ENCODE measurements at places on chromosomes 16 and 17. TPM values are rescaled to one million over a fixed set of nuclear protein-coding genes. Genes with fewer than 3 reads are reported as not detected.
A peak's percentile ranks its signal among the peaks of the same experiment; 100 is the strongest.

- H3K4me1 ChIP-seq = peaks cover 39% of the 10 kb centered on the region
- no peaks in the 10 kb centered on the region for H3K36me3 ChIP-seq
- no peak for DNase-seq
- no peaks in the 10 kb centered on the region for H3K27me3 ChIP-seq
- H3K27ac ChIP-seq = peak overlapping the region; percentile 64
Measured at GRCh38 chr17:64176556-64176955, 46.6 kb upstream of the ERN1 start.

GRCh38 chr17:29933379-29933778 lies 3.4 kb upstream of the SSH2 start:
- peaks cover 13% of the 10 kb centered on the region for H3K4me1 ChIP-seq
- no peak for DNase-seq
- no peaks in the 10 kb centered on the region for H3K27me3 ChIP-seq
- H3K4me3 ChIP-seq = no peak overlapping the region
- no peak overlapping the region for H3K27ac ChIP-seq
- no peaks in the 10 kb centered on the region for H3K36me3 ChIP-seq

DNA sequence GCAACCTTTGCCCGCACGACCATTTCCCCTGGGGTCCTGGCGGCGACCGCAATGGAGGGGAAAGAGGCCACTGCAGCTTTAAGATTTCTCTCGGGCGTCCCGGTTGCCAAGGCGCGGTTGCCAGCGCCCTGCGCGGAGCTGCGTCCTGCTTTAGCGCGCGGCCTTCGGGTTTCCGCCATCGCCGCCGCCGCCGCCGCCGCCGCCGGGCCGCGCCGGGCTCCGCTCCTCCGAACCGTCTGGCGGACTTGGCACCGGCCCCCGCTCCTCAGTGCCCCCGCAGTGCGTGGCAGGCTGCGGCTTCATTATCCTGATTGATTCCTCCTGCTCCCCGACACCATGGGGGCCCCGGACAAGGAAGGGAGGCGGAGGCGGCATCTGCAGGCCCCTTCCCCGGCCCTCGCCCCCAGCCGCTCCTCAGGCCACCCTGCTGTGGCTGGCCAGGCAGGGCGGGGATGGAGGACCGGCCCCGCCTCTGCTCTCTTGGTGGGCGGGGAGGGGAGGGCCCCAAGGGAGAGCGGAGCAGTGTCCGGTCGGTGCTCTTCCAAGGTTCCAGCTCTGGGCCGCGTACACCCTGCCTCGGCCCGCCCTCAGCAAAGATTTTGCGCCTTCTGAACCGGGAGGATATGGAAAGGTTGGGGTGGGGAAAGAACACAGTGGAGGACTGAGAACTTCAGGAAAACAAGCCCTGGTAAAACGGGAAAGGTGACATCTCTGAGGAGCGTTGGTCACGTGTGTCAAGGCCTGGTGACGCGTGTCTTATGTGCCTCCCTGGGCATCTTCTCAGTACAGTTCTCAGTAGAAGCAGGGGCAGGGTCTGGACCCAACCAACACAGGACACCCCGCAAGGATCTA lies 34.0 kb downstream of the NEUROD2 start:
- H3K27ac ChIP-seq = peak overlapping the region; percentile 31
- H3K27me3 ChIP-seq = no peaks in the 10 kb centered on the region
- peaks cover 6% of the 10 kb centered on the region for H3K36me3 ChIP-seq
- peak; percentile 85 for DNase-seq

- DNase-seq = peak; percentile 65
- no peak overlapping the region for H3K4me3 ChIP-seq
- H3K27ac ChIP-seq = no peak overlapping the region
- H3K36me3 ChIP-seq = no peaks in the 10 kb centered on the region
Measured at GRCh38 chr17:9971991-9972390, 66.9 kb upstream of the RCVRN start.

DNA sequence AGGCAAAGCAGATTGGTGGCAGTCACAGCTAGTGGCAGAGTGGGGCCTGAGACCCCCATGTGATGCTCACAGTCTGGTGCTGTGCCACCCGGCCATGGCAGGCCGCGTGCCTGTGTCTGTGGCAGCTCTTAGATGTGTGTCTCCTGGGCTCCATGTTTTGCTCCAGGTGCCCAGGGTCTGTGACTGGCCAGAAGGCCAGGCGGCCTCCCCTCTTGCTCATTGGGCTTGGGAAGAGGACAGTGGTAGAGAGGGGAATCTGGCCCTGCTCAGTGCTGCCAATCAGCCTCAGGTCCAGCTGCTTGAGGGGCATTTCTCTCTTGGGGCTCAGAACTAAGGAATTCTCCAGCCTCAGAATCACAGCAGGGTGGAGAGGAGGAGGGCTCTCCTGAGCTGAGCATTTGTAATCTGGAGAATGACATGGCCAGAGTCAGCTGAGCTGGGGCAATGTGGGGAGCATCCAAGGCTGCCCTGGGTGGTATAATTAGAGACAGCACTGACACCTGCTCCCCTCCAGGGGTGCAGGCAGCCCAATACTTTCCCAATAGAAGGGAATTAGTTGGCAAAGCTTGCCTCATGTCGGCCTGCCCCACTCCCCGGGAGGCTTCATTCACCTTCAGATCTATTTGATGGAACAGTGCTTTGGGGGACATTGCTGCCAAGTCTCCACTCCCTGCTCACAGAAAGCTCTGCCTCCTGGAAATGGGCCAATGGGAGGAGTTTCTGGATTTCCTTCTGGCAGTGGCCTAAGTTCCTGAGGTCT lies 2.7 kb upstream of the LASP1NB start:
- H3K4me3 ChIP-seq = no peak overlapping the region
- DNase-seq = peak; percentile 52
- no peaks in the 10 kb centered on the region for H3K27me3 ChIP-seq
- peaks cover 15% of the 10 kb centered on the region for H3K4me1 ChIP-seq
- peak overlapping the region; percentile 60 for H3K27ac ChIP-seq
- H3K36me3 ChIP-seq = peaks cover 34% of the 10 kb centered on the region

- H3K27ac ChIP-seq = no peak overlapping the region
- no peaks in the 10 kb centered on the region for H3K36me3 ChIP-seq
- peaks cover 3% of the 10 kb centered on the region for H3K4me1 ChIP-seq
- no peak for DNase-seq
Measured at GRCh38 chr16:68954911-68955635, 111.7 kb downstream of the TANGO6 start.

DNA sequence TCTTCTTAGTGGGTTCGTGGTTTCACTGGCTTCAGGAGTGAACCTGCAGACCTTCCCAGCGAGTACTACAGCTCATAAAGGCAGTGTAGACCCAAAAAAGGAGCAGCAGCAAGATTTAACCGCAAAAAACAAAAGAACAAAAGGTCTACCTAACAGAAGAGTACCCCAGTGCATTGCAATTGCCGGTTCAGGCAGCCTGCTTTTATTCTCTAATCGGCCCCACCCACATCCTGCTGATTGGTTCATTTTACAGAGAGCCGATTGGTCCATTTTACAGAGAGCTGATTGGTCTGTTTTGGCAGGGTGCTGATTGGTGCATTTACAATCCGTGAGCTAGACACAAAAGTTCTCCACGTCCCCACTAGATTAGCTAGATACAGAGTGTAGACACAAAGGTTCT lies 2.0 kb upstream of the ARRB2 start:
- no peak overlapping the region for H3K27ac ChIP-seq
- H3K4me1 ChIP-seq = peaks cover 17% of the 10 kb centered on the region
- no peak for DNase-seq
- no peaks in the 10 kb centered on the region for H3K36me3 ChIP-seq
- H3K4me3 ChIP-seq = no peak overlapping the region
- H3K27me3 ChIP-seq = no peaks in the 10 kb centered on the region

DNA sequence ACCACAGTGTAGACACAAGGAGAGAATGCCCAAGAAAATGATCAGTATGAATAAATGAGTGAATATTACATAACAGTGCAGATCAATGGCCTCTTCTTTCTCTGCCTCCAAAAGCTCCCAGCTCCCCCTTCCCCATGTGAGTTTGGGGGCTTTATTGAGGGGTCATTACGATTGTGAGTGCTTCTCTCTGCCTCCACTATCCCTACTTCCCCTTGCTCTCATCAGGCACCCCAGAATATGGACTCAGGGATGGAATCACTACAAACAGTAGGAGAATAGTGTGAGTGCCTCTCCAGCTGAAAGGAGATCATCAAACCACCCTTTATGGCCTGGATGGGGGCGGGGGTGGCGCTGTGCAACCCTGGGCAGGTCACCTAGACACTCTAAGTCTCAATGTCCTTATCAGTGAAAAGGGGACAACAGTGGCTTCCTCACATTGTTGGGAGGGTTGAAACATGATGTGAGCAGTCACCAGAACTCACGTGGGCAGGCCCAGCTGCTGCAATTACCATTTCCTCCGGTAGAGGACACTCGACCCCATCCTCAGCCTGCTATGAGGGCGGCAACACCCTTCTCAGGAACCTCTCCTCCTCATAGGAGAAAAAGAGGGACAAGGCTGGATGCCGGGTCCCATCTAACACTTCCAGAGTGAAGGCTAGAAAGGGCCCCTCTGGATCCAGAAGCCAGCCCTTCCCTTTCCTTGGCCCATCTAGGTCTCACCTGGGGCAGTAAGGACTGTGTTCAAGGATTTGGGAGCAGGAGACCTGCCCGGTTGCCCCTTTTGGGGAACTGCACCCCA lies 2.1 kb upstream of the EPOP start:
- H3K4me3 ChIP-seq = no peak overlapping the region
- peaks cover 20% of the 10 kb centered on the region for H3K4me1 ChIP-seq
- H3K36me3 ChIP-seq = no peaks in the 10 kb centered on the region
- DNase-seq = peak; percentile 87
- H3K27ac ChIP-seq = no peak overlapping the region

- no peak overlapping the region for H3K4me3 ChIP-seq
- H3K27ac ChIP-seq = no peak overlapping the region
- no peaks in the 10 kb centered on the region for H3K4me1 ChIP-seq
- H3K27me3 ChIP-seq = peaks cover 8% of the 10 kb centered on the region
- H3K36me3 ChIP-seq = no peaks in the 10 kb centered on the region
Measured at GRCh38 chr17:58285422-58285810, 4.7 kb upstream of the MPO start.

DNA sequence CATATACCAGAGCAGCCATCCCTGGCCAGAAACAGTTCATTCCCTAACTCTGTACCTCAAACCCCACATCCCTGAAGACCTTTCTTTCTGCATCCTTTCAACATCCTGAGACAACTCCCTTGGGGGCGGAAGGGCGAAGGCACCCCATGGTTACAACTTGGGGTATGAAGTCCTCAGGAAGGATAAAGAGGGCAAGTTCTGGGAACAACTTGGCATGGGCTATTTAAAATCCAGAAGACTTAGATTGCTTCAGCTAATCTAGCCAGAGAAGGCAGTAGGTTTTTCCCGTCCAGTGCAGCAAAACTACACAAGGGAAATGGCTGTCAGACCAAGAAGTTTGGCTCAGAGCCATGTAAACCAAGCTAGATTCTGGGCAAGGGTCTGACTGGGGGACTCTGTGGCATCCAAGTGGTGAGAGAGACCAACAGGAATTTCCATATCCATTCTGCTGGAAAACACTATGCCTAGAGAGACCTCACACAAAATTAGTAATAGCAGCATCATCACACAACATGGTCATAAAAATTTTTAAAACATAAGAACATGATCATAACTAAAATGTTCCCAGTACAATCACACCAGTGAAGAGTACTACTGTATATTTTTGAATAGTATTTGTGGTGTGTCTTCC lies 113.2 kb downstream of the CDYL2 start:
- no peak overlapping the region for H3K27ac ChIP-seq
- no peak for DNase-seq
- H3K27me3 ChIP-seq = no peaks in the 10 kb centered on the region
- H3K4me3 ChIP-seq = no peak overlapping the region

DNA sequence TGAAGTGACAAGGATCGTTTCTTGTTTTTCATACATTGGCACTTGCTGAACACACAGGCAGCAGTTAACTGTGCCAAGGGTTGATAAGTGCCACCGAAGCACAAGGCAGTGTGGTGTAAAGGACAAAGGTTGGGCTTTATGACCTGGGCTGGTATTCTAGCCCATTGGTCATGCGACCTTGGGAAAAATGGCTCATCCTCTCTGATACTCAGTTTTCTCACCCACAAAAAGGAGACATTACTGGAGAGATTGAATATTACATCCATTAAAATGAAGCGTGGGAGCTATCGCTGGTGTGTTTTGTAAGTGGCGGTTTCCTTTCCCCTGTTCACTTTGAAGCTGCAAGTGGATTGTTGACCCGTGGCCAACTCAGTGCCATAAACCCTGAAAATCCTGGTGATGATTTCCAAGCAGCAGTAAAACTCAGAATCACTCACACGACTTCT lies 216.9 kb downstream of the HAPSTR1 start:
- no peak overlapping the region for H3K4me3 ChIP-seq
- no peak for DNase-seq
- H3K4me1 ChIP-seq = no peaks in the 10 kb centered on the region
- no peaks in the 10 kb centered on the region for H3K27me3 ChIP-seq
- no peak overlapping the region for H3K27ac ChIP-seq
- no peaks in the 10 kb centered on the region for H3K36me3 ChIP-seq

DNA sequence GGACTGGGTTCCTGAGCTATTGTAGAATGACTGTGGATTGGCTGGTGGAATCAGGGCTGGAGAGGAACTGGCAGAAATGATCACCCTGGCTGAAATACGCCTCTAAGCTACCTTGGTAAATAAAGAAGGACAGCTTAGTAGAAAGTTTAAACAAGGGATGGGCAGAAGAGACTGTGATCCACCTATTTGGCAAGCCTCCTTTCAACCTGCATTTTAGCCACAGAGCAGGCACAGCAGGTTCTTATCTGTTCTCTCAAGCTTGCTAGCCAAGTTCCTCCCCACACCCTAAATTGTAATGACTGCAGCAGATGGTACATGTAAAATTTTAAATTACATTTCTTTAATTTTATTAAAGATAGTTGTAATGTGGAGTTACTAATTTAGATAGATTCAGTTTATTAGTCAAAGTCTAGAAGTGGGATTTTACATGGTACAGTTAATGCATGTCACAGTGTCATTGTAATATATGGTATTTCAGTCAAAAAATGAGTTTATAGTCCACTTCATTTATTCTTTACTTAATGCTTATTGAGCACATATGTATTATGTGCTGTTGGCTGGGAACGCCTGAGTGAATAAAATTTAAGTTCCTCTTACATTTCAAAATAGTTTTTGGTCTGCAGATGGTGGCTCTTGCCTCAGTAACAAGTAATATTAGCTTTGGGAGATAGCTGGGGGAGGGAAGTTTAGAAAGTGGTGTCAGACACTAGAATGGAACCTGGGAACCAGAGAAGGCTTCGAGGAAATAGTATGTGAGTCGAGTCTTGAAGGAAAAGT lies 11.2 kb downstream of the EPN2 start:
- DNase-seq = no peak
- H3K4me1 ChIP-seq = peaks cover 37% of the 10 kb centered on the region
- H3K36me3 ChIP-seq = no peaks in the 10 kb centered on the region

KARS1 gene
- total RNA-seq = 90.5 TPM

ABI3 gene
- total RNA-seq = 31.5 TPM

NDEL1 gene
- 80.6 TPM for total RNA-seq

ENPP7 gene
- total RNA-seq = not detected

P3H4 gene
- total RNA-seq = 9.5 TPM

HEXIM2 gene
- total RNA-seq = 5.7 TPM

TOM1L2 gene
- 76.7 TPM for total RNA-seq

Measured in upper lobe of right lung (tissue), 1 donor.